Activated CD4-positive, alpha-beta T cell treated with anti-CD3 and anti-CD28 coated beads for 24 hours (primary cell): ENCODE measurements at places on chromosomes 3 and 15.

DNA sequence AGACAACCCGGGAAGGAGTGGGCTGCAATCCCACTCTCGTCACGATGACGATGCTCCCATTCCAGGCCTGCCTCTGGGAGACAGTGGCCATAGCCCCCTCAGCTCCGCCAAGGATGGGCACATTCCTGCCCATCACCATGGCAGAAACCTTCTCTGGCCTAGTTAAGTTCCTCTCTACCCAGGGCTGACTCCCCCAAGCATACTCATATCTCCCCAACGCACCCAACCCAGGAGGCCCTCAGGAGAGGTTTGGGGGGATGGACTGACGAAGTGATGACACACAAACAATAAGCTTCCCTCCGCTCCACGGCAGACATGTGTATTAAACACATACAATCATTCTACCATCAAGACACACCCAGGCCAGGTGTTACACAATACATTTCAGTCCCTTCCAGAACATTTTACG, 60.1 kb downstream of the VGLL4 start:
- no peak for DNase-seq

GRCh38 chr3:32886911-32887310, 64.5 kb upstream of the CCR4 start:
- no peak for DNase-seq

GRCh38 chr3:143121241-143122088, 1.9 kb downstream of the CHST2 start:
- DNase-seq = peak; percentile 64

DNA sequence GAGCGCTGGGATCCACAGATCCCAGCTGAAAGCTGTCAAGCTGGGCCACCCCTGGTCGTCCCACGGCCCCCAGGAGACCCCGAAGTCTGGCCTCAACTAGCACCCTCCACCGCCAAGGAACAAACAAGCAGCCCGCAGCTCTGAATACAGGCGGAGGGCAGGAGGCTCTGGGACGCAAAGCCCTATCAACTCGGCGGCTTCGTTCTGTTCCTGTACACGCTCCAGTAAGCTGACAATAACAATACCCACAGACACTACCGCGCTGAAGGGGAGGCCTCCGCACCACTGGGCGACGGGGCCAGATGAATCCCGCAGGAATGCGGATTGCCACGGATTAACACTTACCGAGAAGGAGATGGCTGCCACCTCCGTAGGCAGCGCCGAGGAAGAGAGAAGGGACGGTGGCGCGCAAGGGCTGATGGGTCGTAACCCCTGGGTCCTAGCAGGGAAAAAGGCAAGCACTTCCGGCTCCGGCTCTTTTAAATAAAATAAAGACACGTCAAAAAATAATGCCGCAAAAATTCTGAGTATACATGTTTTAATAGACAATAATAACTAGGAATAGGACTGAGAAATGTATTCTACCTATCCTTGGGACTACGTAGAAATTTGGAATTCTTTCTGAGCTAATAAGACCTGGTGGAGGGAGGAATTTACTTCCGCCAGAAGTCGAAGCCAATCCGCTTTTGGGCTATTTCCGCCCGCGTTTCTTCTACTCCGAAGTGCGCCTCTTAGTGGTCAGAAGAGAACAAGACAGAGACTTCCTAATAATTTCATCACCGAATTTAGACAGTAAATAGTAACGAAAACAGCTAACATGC, at the start of gene RPL32:
TSS of gene RPL32 (minus strand) at position 417 of the 821 bp plus-strand sequence. CDS start 1,328 bp downstream, outside the sequence.
- DNase-seq = peak; percentile 69

- no peak for DNase-seq
Measured at GRCh38 chr3:56928379-56929068, 126.8 kb upstream of the ARHGEF3 start.

DNA sequence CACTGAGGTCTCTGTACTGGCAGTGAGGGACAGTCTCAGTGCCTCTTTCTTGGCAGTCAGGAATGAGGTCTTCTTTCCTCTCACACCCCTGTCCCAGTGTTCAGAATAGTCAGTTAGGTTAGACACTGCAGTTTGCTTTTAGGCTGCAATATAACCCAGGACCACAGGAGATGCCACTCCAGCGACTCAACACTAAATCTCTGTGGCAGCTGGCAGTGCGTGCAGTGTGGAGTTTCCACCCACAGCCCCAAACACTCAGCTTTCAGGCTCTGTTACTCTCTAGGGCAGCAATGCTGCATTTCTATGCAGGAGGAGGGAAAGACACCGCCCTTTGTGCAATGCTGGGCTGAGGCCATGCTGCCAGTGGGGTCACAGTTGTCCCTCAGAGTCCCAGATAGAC, 150.2 kb upstream of the SUCLG2 start:
- DNase-seq = no peak

- DNase-seq = no peak
Measured at GRCh38 chr3:139227827-139228226, 116.0 kb upstream of the MRPS22 start.

- DNase-seq = no peak
Measured at GRCh38 chr3:119420196-119420595, 43.2 kb downstream of the TMEM39A start.

DNA sequence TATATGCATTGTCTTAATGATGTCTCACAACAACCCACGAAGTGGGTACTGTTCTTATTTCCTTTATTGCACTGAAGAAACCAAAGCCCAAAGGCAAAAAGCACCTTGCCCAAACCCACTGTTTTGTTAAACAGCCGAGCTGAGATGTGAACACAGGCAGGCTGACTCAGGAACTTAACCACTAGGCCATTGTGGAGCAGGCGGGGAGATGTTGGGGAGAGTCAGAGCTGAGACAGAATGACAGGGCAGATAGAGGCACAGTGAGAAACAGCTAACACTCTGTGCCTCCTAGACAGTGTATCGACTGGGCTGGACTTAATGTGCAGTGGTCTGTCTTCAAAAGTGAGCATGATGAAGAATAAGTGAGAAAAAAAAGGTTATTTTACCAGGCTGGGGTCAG, 56.5 kb downstream of the RPLP1 start:
- no peak for DNase-seq

GRCh38 chr15:43370310-43370974, 401 bp downstream of the ZSCAN29 start:
- DNase-seq = no peak

GRCh38 chr3:114700637-114701234, 406.9 kb downstream of the TIGIT start:
- no peak for DNase-seq

DNA sequence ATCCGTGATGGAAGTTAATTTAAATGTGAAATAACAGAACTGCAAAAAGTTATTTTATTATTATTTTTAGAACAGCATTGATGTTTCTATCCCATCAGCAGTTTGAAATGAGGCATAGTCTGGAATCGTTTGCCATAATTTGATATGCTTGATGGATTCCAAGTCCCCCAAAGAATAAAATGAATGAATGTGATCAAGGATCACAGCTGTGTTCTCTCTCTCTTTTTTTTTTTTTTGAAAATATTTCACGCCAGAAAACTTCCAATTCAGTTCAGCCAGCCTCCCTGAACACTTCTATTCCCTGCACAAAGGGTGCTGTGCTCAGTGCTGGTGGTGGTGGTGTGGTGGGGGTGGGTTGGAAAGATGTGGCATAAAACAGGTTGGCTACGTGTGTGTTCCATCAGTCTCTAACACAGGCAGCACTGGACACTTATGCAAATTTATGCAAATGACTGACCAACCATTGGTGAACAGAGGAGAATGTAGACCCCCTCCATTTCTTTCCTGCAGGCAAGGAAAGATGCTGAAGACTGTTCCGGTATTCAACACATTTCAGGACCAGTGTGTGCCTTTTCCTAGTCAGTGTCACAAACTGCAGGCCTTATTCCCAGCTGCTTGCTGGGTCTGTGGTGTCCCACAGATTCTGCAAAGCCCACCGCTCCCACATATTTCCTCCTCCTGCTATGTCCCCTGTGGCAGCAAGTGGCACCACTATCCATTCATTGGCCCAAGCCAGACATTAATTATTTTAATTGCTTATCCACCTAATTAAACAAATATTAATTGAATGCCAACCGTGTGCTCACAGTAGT, 10.6 kb downstream of the ARNT2 start:
- no peak for DNase-seq

- DNase-seq = no peak
Measured at GRCh38 chr15:84840741-84841429, 23.7 kb downstream of the ALPK3 start.

- no peak for DNase-seq
Measured at GRCh38 chr3:52004163-52004787, 8.6 kb upstream of the RPL29 start.

DNA sequence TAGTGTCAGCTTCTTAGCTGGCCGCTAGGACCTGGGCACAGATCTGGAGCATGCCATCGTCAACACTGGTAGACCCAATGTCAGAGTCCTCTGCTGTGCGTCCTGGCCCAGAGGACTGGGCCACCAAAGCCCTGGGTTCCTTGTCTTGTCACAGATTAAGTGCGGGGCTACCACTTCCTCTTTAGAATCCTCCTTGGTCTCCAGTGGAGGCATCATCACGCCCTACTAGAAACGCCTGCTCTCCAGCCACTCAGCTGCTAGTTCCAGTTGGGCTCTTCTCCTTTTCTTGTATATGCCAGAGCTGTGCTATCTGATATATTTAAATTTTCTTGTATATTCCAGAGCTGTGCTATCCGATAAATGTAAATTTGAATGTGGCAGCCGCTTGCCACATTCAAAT, 11.2 kb downstream of the PPCDC start:
- no peak for DNase-seq

- DNase-seq = no peak
Measured at GRCh38 chr3:119676020-119676419, 1.2 kb downstream of the COX17 start.

DNA sequence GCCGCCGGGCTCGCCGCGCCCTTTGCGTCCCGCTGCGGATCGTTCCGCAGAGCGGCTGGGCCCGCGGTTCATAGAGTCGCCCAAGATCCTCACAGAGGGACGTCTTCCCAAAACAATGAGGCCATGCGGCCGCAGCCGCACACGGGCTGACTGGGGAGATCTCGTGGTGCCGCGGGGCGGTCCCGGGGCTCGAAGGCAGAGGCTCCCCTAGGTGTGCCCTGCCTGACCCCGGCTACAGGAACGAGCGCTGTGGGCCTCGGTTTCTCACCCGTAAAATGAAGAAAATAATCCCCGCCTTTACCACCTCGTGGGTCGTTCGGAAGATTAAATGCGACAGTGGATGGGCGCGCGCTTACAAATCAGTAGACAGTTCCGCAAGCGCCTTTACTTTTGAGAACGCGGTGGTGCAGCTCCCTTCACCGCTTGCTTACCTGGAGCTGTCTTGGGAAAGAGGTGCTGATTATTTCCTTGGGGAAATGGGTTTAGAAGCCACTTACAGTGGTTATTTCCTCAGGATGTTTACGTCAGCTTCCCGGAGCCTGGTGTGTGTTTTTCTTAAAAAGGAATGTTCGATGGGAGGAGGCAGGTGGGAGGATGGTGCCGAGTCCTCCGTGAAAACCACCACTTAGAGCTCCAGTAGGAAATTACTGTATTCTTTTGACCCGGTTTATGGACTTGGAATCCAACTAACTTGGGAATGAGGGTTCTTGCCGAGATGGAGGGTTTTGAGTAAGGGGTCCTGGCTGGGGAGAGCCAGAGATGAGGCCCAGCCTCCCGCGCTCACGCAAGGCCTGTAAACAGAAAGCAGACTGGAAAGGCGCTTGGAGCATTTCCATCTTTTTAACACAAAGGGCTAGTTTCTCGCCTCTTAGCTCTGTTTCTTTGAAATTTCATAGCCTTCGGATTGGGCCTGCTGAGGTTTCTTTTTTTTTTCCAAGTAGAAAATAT, 1.9 kb upstream of the MEX3B start:
- no peak for DNase-seq

- DNase-seq = no peak
Measured at GRCh38 chr3:188841906-188842305, 329.9 kb upstream of the TPRG1 start.

DNA sequence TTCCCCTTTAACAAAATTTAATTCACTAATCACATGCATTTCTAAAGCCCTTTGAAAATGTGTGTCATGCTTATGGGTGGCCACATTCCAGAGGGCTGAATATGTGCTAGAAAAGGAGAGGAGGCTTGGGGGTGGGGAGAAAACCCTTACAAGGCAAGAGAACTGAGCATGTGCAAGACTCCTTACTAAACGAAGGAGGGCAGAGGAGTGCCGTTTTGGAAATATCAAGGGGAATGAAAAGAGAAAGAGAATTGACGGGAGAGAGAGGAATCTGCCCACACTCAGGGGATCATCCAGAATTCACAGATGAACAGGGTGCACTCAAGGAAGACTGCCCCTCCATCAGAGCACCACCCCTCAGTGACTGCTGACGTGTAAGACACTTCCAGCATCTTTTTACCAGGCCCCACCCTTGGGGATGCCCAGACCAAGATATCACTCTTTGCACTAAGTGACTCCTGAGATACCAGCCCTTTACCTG, 37.9 kb upstream of the TSC22D2 start:
- DNase-seq = no peak

- no peak for DNase-seq
Measured at GRCh38 chr3:128781164-128781563, 55.2 kb downstream of the RAB7A start.

DNA sequence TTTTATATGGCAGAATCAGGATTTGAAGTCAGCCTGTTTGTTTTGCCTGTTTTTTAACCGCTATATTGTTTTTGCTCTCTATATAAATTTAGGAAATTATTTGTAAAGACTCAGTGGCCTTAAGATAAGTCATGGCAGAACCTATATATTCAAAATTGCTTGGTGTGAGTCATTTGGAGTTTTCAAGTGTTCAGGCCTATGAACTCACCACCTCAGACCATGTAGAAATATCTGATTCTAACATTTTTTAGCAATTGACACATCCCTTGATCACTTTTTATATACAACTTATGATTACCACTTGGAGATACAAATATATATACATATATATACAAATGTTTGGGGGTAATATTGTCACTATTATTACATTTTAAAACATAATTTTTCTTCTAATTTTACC, 95.7 kb downstream of the VGLL3 start:
- no peak for DNase-seq

- no peak for DNase-seq
Measured at GRCh38 chr15:75640483-75641178, 607 bp upstream of the IMP3 start.

DNA sequence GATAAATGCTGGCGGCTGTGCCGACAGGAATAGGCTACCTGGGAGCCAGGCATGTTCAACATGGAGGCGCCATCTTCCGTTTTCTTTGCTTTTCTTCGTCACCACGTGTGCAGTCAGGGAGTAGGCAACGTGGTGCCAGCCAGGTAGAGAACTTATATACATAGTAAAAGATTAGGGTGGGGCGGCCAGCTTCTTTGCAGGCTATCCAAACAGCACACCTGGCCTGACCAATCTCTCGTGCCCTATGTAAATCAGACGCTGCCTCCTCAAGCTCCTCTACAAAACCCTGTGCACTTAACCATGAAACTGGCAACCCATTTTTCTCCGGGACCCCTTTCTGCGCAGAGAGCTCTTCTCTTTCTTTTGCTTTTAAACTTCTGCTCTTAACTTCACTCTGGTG, 28.6 kb upstream of the OR5K4 start:
- no peak for DNase-seq

GRCh38 chr3:193963808-193964516, 172.0 kb upstream of the HES1 start:
- no peak for DNase-seq
